ENCODE measurements at places on chromosomes 5 and 9. TPM values are rescaled to one million over a fixed set of nuclear protein-coding genes. Genes with fewer than 3 reads are reported as not detected.

GABRA1 gene
- 0.17 TPM for total RNA-seq

REEP2 gene
- total RNA-seq, result 11.2 TPM

IFNA13 gene
- not detected for total RNA-seq

OCLN gene
- total RNA-seq, result 1.1 TPM

LRSAM1 gene
- total RNA-seq, result 16.0 TPM

MEIKIN gene
- not detected for total RNA-seq

FIBCD1 gene
- total RNA-seq, result 10.7 TPM

PRR16 gene
- 7.7 TPM for total RNA-seq

Data from smooth muscle cell of the pulmonary artery (primary cell).